ENCODE measurements at places on chromosomes 12 and 14.

GRCh38 chr12:27919671-27920235 is 52.8 kb downstream of the PTHLH start:
- DNase-seq: no peak

DNA sequence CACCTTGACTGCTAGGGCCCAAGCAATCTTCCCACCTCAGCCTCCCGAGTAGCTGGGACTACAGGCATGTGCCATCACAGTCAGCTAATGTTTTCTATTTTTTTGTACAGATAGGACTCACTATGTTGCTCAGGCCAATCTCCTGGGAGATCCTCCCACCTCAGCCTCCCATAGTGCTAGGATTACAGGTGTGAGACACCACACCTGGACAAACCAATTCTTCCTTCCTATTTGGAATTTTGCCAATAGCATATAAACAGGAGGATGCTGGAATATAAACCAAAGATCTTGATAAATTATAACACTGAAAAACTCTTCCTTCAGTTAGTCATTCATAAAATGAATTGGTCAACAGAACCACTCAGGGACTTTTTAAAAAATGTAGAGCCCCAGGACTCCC is 8.4 kb downstream of the ACIN1 start:
- no peak for DNase-seq

DNA sequence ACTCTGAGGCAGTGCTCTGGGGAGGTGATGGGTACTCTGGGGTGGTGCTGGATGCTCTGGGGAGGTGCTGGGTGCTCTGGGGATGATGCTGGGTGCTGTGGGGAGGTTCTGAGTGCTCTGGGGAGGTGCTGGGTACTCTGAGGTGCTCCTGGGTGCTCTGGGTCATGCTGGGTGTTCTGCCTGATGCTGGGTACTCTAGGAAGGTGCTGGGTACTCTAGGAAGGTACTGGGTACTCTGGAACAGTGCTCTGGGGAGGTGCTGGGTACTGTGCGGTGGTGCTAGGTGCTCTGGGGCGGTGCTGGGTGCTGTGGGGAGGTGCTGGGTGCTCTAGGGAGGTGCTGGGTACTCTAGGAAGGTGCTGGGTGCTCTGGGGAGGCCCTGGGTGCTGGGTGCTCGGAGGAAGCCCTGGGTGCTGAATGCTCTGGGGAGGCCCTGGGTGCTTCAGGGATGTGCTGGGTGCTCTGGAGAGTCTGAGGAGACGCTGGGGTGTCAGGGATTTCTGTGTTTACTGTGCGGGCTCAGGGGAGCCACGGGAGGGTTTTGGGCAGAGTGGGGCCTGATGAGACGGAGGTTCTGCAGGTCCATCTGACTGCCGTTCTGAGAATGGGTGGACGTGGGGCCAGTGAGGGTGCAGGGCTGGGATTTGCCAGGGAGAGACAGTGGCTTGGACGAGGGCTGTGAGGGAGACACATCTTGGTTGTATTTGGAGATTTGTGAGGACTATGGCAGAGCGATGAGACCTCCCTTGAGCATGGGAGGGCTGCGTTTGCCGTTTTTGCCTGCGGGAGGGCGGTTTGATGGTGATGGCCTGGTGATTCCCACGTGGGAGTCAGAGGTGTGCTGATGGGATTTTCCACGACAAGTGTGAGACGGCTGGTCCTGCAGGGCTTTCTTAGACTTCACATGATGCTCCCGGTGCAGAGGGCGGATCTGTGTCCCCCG is 30.0 kb downstream of the MMP17 start:
- DNase-seq: no peak

DNA sequence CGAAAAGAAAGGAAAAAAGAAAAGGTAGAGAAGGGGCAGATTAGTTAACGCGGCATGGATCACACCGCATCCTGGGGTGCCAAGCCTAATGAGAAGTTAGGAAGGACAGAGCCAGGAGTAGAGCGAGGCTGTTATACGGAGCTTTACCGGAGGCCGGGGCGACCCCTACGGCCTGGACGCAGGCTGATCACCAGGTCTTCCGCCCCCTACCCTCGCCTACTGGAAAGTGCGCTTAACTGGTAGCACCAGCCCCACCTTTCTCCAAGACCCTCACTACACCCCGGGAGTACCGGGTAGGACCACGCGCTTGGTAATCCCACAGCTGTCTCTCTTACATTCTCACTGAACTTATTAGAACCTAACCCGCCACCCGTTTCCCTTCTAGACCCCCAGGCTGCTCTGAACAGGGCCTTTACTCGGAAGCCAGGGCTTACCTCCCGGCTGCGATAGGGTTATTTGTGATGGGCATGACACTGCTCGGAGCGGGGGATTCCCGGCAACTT is 33.8 kb downstream of the WBP11 start:
- no peak for DNase-seq

DNA sequence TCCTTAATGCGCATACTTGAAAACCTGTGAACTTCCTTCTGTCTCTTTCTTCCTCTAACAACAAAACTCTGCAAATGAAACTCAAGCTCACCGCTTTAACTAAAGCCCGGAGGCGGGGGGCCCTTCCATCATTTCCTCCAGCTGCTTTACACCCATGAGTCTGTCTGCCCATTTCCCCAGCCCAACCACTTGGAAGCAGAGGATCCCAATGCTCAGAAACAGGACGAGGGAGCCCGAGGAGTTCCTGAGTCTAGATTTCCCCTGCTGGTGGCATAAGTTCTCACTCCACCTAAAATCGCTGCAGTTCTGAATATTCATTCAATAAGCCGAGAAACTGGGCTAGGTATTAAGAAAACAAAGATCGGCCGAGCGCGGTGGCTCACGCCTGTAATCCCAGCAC is 30.8 kb downstream of the GPR19 start:
- DNase-seq: no peak

- DNase-seq: peak; percentile 17
These were observed 125.0 kb upstream of the FUT8 start for GRCh38 chr14:65287264-65288131.

GRCh38 chr14:58789736-58790135 is 152.0 kb downstream of the DACT1 start:
- DNase-seq: no peak

GRCh38 chr12:11559626-11560340 is 89.7 kb upstream of the ETV6 start:
- no peak for DNase-seq

- DNase-seq: no peak
These were observed 85.5 kb downstream of the FZD10 start for GRCh38 chr12:130247634-130248237.

- DNase-seq: no peak
These were observed 112.5 kb downstream of the CCER1 start for GRCh38 chr12:90842477-90842876.

DNA sequence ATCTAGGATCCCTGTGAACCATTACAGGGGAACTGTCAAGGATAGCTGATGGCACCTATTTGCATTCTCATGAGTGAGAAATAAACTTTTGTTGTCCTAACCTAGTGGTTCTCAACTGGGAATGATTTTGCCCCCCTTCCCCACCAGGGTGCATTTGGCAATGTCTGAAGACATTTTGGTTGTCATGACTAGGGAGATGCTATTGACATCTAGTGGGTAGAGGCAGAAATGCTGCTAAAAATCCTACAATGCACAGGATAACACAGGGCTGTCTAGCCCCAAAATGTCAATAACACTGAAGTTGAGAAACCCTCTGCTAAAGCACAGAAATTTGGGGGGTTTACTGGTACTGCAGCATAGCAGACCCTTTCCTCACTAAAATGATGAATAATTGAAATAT is 140.9 kb upstream of the SRRM4 start:
- DNase-seq: no peak

DNA sequence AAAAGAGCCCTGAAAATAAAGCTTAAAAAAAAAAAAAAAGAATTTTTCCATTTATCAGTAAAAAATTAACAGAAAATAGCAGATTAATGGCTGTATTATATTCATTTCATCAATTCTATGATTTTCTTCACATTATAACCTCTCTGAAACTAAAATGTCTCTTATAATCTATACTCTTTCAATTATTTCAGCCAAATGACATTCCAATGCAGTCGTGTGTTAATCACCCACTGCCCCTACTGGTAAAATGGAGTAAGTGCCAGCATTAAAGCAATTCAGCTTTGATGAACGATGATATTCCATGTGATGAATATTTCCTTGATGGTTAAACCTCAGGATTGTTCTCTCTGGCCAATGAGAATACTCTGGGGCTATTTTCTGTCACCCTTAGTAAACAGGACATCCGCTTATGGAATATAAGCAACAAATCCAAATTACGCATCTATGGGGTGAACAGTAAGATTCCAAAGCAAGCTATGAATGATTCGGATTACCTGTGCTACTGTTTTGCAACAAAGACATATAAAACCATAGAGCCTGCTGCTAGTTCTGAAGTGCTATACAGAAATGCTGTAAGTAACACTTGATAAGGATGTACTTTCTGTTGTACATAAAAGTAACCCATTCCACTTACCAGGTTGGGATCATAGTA is 20.3 kb upstream of the SYCP3 start:
- no peak for DNase-seq

DNA sequence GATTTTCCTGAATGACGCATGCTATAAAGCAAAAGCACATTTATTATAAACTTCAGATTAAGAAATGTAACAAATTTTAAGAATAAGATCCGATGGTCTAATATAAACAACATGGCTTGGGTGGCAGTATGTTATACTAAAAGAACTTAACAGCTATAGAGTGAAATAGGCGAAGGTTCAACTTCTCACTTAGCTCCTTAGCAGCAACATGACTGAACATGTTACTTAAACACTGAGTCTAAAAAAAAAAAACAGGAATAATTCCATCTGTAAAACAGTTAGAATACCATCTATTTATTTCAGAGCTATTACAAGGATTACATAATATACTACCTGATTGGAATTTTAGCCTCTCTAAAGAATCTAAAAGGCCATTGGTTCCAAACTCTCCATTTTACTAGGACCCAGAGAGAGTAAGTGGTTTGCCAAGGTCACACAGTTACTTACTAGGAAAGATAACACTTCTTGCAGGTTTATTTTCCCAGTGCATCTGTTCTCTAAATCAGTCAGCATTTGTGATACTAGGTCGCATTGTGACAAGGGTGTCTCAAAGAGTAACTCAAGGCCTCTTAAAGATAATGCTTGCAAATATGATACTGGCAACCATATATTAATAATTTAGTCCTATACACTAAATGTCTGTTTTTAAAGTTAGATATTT is 14.8 kb downstream of the OSBPL8 start:
- no peak for DNase-seq

DNA sequence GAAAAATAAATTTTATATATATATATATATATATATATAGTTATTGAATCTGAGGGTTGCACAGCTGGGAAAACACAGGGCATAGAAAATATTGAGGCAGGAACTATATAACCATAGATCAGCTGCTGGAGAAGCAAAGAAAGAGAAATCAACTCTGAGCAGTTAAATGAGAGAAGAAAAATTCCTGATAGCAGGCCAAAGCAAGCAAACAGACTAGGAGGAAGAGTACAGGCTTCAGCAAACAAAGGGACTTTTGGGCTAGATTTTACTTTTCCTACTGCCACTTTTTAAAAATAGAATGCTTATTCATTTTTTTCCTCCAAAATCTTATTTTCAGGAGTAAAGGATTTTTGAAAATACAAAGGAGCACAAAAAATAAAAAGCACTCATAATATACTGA is 216.0 kb upstream of the PRKD1 start:
- DNase-seq: no peak

DNA sequence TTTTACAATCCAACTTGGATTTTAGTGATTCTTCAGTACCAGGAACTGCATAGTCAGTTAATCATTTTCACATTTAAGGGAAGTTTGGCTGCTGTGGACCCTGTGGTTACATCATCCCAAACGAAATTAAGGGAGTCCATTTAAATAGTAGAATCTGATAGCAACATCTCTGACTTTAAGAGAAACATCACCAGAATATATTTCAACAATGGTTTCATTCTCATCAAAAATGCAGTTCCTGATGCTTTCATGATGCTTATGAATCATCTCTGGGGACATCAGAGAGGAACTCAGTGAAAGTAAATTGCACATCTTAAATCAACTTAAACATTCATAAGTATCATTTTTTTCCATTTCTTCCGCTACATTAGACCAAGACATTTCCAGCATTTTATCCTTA is 1170.7 kb downstream of the FSCB start:
- no peak for DNase-seq

GRCh38 chr12:98817742-98818141 is 172.7 kb downstream of the APAF1 start:
- no peak for DNase-seq

- DNase-seq: no peak
These were observed 135.7 kb downstream of the SCARB1 start for GRCh38 chr12:124727922-124728321.

- DNase-seq: no peak
These were observed 14.5 kb upstream of the KLRD1 start for GRCh38 chr12:10293151-10293550.

GRCh38 chr12:128191380-128191779 is 75.6 kb upstream of the TMEM132C start:
- DNase-seq: no peak

DNA sequence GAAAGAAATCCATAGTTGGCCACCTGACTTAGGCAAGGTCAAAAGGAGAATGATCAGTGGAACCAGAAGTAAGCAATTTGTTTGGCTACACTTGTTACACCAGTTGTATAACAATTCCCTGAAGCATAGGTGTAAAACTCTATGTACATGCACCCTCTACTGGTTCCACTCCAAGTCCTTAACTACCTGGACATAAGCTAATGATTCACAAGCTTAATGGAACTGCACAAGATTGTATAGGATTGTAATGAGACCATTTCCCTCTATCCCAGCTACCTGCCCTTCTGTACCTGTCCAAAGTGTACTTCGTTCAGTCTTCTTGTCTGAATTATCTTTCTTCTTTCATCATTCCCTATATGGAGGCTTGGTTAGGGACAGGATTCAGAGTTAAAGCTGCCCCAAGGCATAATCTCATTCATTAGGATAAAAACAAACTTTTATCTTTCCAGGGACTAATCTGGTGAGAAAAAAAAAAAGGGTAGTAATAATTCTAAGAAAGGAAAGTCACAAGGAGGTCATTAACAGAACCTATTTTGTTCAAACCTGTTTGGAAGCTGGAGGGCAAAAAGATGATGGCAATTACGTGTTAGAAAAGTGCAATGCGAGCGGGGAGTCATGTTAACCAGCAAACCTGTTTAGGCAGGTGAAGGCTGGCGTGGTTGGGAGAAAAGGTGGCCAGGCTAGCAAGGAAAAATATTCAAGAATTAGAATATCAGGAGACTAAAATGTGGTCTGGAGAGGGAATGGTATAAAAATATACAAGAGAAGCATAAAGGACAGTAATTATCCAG is 2.8 kb upstream of the TMEM52B start:
- no peak for DNase-seq

GRCh38 chr14:77424862-77425261 is 1.5 kb upstream of the NOXRED1 start:
- no peak for DNase-seq

All from activated CD8-positive, alpha-beta memory T cell treated with anti-CD3 and anti-CD28 coated beads for 4 hours (primary cell).